HuH-7 (cell line): ENCODE measurements at places on chromosomes 5 and 9.

GRCh38 chr5:90746119-90746518, 187.5 kb downstream of the ADGRV1 start:
- no peak for DNase-seq

GRCh38 chr5:112407240-112407639, 11.8 kb downstream of the EPB41L4A start:
- no peak for DNase-seq

- DNase-seq = no peak
These were observed 179.1 kb upstream of the SMIM23 start for GRCh38 chr5:171606414-171607024.

DNA sequence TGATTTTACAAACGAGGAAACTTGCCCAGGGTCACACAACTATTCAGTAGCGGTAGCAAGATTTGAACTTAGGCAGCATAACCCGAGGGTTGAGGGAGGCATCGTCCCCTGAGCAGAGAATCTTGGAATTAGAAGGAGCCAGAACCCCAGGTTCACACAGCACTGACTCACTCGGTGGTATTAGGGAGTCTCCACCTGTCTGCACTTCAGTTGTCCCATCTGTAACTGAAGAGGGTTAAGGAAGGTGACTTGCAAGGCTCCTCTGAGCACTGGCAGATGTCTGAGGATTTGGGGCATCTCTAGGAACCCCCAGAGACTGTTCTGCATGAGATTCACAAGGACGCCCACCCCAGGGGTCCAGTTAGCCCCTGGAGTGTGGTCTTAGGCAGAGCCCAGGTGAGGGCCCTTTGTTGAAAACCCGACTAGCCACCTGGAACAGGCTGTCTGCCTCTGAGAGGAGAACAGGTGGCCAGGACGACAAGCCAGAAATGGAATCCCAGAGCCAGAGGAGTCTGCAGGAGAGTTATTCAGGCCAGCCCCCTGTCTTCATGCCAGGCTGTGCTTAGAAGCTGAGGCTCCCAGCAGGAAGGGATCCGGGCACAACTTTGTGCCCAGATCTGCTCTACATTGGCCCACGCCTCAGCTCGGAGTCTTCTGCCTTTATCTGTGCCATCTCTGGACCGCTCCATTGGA, 50.0 kb upstream of the ORM1 start:
- DNase-seq = no peak

GRCh38 chr5:90690307-90690706, 131.7 kb downstream of the ADGRV1 start:
- no peak for DNase-seq

DNA sequence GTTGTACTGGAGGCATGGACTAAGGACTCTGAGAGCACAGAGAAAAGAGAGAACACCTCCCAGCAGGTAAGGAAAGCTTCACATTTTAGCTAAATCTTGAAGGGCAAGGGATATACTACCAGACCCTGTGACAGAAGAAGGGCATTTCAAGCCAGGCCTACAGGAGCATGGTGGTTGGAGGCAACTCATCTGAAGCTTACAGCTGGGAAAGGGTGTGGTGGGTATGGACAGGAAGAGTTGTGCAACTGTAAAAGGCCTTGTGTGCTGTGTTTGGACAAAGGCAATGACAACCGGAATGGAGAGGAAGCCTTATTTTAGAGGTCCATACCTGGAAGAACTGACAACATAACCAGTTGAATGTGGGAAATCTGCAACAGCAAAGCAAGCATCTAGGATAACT, 31.2 kb downstream of the NIPSNAP3B start:
- DNase-seq = no peak

GRCh38 chr9:95736370-95736769, 139.1 kb upstream of the ERCC6L2 start:
- DNase-seq = peak; percentile 55

- DNase-seq = no peak
These were observed 60.6 kb upstream of the ZFR start for GRCh38 chr5:32504989-32505596.

DNA sequence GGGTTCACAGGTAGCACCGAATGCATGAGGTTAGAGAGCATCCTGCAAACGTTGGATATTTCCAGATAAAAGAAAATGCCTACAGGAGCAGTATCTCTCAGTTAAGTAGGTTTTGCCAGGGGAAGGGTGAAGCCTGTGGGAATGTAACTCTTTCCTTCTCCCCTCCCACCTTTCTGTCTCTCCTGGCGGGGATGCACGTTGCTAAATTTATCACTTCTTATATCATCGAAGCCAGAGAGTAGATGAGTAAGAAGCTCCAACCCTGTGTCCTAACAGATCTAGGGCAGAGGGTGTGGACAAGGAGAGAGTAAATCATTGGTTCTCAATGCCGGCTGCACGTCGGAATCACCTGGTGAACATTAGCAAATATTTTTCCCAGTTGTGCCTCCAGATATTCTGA, 457.5 kb downstream of the ENC1 start:
- no peak for DNase-seq

- no peak for DNase-seq
These were observed 242.8 kb downstream of the CDK5RAP2 start for GRCh38 chr9:120337131-120337530.

GRCh38 chr9:126490214-126490631, 123.5 kb upstream of the LMX1B start:
- DNase-seq = no peak

- no peak for DNase-seq
These were observed 14.8 kb upstream of the TMC1 start for GRCh38 chr9:72506615-72507014.

GRCh38 chr5:1011226-1011631, 2.6 kb downstream of the NKD2 start:
- DNase-seq = peak; percentile 89

GRCh38 chr5:17482790-17483189, 15.2 kb upstream of the TAF11L2 start:
- no peak for DNase-seq

- no peak for DNase-seq
These were observed 20.6 kb upstream of the LARP1 start for GRCh38 chr5:154734370-154735248.

GRCh38 chr5:167319243-167319642, 972.2 kb upstream of the WWC1 start:
- no peak for DNase-seq

GRCh38 chr9:104074876-104075275, 19.2 kb upstream of the SMC2 start:
- no peak for DNase-seq

DNA sequence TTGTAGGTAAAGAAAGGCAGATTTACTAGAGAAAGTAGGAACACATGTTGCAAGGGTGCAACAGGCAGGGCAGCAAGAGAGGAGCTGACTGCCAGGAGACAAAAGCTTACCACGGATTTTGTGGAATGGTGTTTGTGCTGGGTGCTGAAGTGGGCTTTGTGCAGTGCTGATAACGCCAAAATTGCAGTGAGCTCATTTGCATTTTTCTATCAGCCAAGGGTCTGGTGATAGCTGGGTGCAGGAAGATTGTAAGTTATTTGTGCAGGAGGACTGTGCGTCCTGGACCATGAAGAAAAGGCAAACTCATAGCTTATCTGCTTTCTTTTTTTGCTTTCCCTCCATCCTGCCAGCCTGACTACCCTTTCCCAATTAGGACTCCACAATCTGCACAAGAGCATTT, 13.6 kb downstream of the CTSL start:
- no peak for DNase-seq

DNA sequence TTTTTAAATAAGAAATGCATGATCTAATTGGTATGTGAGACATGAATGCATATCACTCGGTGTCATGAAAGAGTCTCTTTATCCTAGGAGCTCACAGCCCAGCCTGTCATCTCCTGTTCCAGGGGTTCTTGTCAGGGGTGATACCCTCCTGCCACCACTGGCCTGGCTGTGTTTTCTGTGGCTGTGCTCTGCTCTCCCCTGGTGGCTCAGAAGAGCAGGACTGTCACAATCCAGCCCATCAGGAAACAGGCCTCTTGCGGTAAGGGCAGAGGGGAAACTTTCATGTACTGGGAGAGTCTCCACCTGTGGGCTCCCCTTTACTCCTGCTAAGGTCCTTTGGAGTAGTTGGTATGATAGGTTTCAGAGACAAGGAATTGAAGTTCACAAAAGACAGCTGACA, 240.2 kb upstream of the GLRA1 start:
- DNase-seq = no peak

DNA sequence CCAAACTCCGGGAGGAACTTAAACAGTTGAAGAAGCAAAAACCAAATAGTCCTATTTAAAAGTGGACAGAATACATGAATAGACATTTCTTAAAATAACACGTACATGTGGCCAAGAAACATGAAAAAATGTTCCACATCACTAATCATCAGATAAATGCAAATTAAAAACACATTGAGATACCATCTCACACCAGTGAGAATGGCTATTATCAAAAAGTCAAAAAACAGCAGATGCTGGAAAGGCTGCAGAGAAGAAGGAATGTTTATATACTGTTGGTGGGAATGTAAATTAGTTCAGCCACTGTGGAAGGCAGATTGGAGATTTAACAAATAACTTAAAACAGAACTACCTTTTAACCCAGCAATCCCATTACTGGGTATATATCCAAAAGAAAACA, 283.0 kb upstream of the IZUMO3 start:
- no peak for DNase-seq

DNA sequence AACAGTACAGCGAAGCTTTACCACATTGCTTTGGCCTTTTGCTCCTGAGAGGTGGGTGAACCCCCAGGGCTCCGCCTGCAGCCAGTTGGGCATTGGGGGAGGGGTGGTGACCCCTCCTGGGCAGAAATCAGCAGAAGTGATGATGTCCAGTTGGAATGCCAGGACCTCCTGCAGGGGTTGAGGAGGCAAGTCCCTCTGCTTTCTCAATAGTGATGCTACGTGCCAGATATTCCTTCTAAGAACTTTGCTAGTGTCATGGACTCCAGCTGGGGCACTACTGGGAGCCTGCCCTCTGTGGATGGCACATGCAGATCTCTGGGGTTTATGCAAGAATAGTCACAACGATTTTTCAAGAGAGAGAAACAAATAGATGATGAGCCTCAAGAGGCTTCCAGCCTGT, 95.6 kb downstream of the NDFIP1 start:
- no peak for DNase-seq

DNA sequence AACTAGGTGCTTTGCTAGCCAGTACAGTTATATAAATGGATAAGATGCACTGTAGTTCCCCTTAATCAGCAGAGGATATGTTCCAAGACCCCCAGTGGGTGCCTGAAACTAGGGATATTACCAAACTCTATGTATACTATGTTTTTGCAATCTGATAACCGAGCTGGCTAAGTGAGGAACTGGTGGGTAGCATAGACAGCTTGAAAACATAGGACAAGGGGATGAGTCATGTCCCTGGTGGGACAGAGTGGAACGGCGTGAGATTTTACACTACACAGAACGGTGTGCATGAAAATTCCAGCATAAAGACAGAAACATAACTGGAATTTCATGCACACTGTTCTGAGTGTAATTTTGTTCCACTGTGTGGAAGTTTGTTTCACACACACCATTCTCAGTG, 86.9 kb downstream of the BASP1 start:
- no peak for DNase-seq

- DNase-seq = no peak
These were observed 92.4 kb upstream of the CPLX2 start for GRCh38 chr5:175778951-175779503.

- DNase-seq = no peak
These were observed 277.2 kb upstream of the NR4A3 start for GRCh38 chr9:99544526-99544925.

- DNase-seq = no peak
These were observed 11.3 kb upstream of the ADAMTS12 start for GRCh38 chr5:33903118-33903517.
